ENCODE measurements at places on chromosomes 6 and 20.
A peak's percentile ranks its signal among the peaks of the same experiment; 100 is the strongest.

GRCh38 chr6:10901770-10902169, 14.9 kb downstream of the SYCP2L start:
- DNase-seq = no peak
- H3K27ac ChIP-seq = no peak overlapping the region
- H3K27me3 ChIP-seq = no peaks in the 10 kb centered on the region
- H3K4me1 ChIP-seq = no peaks in the 10 kb centered on the region
- H3K36me3 ChIP-seq = no peaks in the 10 kb centered on the region

- 0 out of 2 replicates have a peak, but pooled peaks cover 2% of the 10 kb centered on the region for H3K27me3 ChIP-seq
- no peak overlapping the region for H3K27ac ChIP-seq
- no peak for DNase-seq
These were observed 127.4 kb downstream of the CDH26 start for GRCh38 chr20:60085551-60086132.

DNA sequence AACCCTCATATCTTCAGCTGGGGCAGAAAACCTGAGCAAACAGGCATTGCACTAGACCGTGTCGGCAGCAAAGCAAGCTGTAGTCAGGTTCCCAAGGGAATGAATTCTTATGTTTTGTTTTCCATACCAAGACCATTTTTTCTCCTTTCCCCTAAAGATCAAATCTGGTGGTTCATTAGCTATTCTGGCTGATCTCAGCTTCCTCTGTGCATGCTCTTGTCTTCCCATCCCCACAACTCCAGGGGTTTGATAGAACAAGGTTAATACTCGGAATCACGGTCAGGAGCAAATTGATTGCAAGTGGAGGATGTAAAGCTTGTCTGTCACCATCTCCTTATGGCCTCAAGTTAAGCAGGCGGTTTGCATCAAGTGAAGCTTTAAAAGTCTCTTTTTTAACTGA, 778.8 kb downstream of the KIF16B start:
- H3K4me1 ChIP-seq = no peaks in the 10 kb centered on the region
- no peak overlapping the region for H3K4me3 ChIP-seq
- no peak overlapping the region for H3K27ac ChIP-seq
- no peaks in the 10 kb centered on the region for H3K27me3 ChIP-seq
- no peaks in the 10 kb centered on the region for H3K36me3 ChIP-seq
- DNase-seq = no peak

DNA sequence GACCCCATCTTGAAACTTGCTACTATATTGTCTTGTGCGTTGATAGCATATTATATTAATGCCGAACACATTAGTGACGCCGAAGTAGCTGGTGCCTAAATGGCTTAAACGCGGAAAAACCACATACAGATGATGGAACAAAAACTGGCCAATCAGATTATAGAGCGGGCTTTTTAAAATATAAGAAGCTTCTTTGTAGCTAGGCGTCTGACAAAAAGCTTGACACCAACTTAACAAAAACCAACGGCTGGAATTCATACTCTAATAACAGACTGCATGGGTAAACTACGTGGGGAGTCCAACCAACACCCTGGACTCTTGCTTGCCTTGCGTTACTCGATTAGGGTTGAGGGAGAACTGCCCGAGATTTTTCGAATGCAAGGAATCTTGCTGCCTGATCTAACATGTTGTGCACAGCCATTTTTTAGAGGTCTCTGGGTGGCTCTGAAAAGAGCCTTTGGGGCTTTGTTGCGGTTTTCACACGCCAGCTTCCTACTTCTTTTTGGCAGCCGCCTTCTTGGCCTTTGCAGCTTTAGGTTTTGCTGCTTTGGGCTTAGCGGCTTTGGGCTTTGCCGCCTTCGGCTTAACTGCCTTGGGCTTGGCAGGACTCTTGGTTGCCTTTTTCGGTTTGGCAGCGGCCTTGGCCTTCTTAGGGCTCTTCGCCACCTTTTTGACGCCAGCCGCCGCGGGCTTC, 45.7 kb downstream of the OR2B2 start:
- peak overlapping the region; percentile 50 for H3K27ac ChIP-seq
- H3K4me1 ChIP-seq = peaks cover 38% of the 10 kb centered on the region
- DNase-seq = peak; percentile 32
- H3K27me3 ChIP-seq = peaks cover 31% of the 10 kb centered on the region
- H3K4me3 ChIP-seq = peak overlapping the region; percentile 65

GRCh38 chr6:23031986-23032385, 462.6 kb downstream of the HDGFL1 start:
- no peaks in the 10 kb centered on the region for H3K36me3 ChIP-seq
- H3K27me3 ChIP-seq = no peaks in the 10 kb centered on the region
- no peak overlapping the region for H3K4me3 ChIP-seq
- no peaks in the 10 kb centered on the region for H3K4me1 ChIP-seq
- no peak overlapping the region for H3K27ac ChIP-seq

DNA sequence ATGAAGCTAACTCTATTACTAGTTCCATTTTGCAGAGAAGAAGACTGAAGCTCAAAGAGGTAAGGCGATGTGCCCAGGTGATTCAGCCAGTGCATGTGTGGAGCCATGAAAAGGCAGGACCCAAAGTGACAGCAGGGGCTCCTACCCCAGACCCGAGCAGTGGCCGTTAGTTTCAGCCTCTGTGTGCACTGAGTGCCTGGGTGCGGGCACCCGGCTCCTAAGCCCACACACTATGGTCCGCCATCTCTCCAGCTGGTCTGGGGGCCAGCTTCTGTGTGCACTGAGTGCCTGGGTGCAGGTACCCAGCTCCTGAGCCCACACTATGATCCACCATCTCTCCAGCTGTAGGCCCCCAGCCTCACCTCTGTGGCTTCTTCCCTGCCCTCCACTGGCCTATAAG, 123.5 kb upstream of the CST7 start:
- no peak overlapping the region for H3K4me3 ChIP-seq
- no peaks in the 10 kb centered on the region for H3K4me1 ChIP-seq
- H3K27me3 ChIP-seq = peaks cover 3% of the 10 kb centered on the region
- DNase-seq = no peak

- no peak overlapping the region for H3K27ac ChIP-seq
- no peak for DNase-seq
- no peak overlapping the region for H3K4me3 ChIP-seq
- no peaks in the 10 kb centered on the region for H3K4me1 ChIP-seq
- no peaks in the 10 kb centered on the region for H3K36me3 ChIP-seq
- peaks cover 80% of the 10 kb centered on the region for H3K27me3 ChIP-seq
These were observed 373.4 kb downstream of the THBS2 start for GRCh38 chr6:168880271-168880670.

GRCh38 chr20:10436053-10436699, 1.1 kb downstream of the SLX4IP start:
- no peak for DNase-seq
- H3K27ac ChIP-seq = peak overlapping the region; percentile 85

DNA sequence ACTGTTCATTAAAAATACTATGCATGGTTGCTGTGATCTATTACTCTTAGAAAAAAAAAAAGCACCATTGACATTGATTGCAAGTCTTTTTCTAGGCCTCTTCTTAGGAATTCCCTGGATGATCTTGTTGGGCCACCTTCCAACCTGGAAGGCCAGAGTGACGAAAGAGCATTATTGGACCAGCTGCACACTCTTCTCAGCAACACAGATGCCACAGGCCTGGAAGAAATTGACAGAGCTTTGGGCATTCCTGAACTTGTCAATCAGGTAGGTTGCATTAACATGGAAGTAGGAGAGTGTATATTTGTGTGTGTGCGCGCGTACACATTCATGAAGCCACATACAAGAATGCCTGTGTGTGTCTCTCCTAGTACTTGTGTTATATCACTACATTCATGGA, 140.4 kb downstream of the NCOA3 start:
- H3K4me3 ChIP-seq = no peak overlapping the region
- H3K27me3 ChIP-seq = no peaks in the 10 kb centered on the region
- no peak for DNase-seq

DNA sequence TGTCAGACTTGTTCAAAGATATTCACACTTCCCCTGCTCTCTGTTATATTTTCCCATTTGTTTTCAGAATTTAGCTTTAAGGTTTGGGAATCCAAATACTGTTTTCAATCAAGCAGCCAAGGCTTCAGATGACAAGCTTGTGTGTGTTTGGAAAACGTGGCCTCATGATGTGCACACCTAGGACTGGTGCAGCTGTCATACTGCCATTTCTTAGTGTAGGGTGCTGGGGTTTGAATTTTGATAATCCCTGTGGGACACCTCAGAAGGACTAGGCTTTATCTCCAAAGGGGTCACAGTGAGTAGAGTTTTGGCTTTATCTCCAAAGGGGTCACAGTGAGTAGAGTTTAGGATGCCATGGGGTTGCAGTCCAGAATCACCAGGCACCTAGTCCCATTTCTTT, 65.3 kb upstream of the JAG1 start:
- no peaks in the 10 kb centered on the region for H3K36me3 ChIP-seq
- no peaks in the 10 kb centered on the region for H3K27me3 ChIP-seq
- H3K4me3 ChIP-seq = no peak overlapping the region

GRCh38 chr6:98958776-98959175, 11.0 kb upstream of the FBXL4 start:
- no peaks in the 10 kb centered on the region for H3K4me1 ChIP-seq
- H3K27ac ChIP-seq = no peak overlapping the region
- no peaks in the 10 kb centered on the region for H3K27me3 ChIP-seq
- no peak overlapping the region for H3K4me3 ChIP-seq

GRCh38 chr6:159201336-159201735, 32.1 kb downstream of the FNDC1 start:
- no peaks in the 10 kb centered on the region for H3K27me3 ChIP-seq
- no peak for DNase-seq
- no peak overlapping the region for H3K27ac ChIP-seq
- no peak overlapping the region for H3K4me3 ChIP-seq
- H3K36me3 ChIP-seq = no peaks in the 10 kb centered on the region
- H3K4me1 ChIP-seq = no peaks in the 10 kb centered on the region

GRCh38 chr20:3786126-3786484, 435 bp downstream of the CENPB start:
- H3K36me3 ChIP-seq = no peaks in the 10 kb centered on the region
- no peak for DNase-seq
- peak overlapping the region; percentile 34 for H3K27ac ChIP-seq

DNA sequence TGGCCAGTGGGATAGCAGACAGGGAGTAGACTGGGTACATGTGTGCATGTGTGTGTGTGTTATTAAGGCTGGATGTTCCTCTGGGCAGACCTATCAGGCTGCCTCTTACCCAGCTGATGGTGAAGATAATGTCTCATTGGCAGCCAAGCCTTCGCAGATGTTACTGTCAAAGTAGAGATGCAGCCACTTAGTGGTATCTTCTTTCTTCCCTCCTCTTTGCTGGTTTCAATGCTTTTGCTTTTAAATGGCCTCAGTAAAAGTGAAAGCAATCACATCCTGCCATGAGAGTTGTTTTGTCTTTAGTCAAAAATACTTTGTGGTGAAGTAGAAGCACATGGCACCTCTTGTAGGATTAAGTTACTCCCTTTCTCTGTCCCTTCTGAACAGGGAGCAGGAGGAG, 57.5 kb downstream of the SNRNP48 start:
- no peaks in the 10 kb centered on the region for H3K36me3 ChIP-seq
- no peak overlapping the region for H3K4me3 ChIP-seq
- DNase-seq = no peak
- no peak overlapping the region for H3K27ac ChIP-seq

- no peak overlapping the region for H3K4me3 ChIP-seq
- no peaks in the 10 kb centered on the region for H3K4me1 ChIP-seq
- DNase-seq = no peak
- H3K27me3 ChIP-seq = peaks cover 4% of the 10 kb centered on the region
These were observed 3.0 kb upstream of the GPX5 start for GRCh38 chr6:28522594-28523240.

DNA sequence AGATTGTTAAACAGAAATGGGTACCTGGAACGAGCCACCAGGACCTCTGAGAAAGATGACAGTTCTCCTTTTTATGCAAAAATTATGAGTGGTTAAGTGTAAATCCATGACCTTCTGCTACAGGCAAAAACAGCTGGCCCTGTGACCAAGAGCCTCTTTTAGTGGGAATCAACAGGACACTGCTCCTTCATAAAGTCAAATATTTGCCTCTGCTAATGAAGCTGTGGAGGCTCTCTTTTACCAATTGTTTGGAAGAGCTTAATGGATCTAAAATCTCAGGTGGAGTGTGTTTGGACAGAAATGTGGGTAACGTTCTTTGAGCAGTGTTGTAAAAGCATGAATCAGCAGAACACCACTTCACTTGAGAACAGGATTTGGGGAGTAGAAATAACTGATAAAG, 117.5 kb upstream of the PCSK2 start:
- H3K27ac ChIP-seq = no peak overlapping the region
- H3K36me3 ChIP-seq = no peaks in the 10 kb centered on the region
- no peak overlapping the region for H3K4me3 ChIP-seq
- no peaks in the 10 kb centered on the region for H3K4me1 ChIP-seq

- H3K4me3 ChIP-seq = no peak overlapping the region
- no peak overlapping the region for H3K27ac ChIP-seq
- no peaks in the 10 kb centered on the region for H3K36me3 ChIP-seq
- H3K4me1 ChIP-seq = no peaks in the 10 kb centered on the region
- DNase-seq = no peak
These were observed 266.7 kb upstream of the SULF2 start for GRCh38 chr20:48051794-48052474.

- H3K36me3 ChIP-seq = no peaks in the 10 kb centered on the region
- H3K27me3 ChIP-seq = no peaks in the 10 kb centered on the region
- no peak for DNase-seq
- H3K4me3 ChIP-seq = no peak overlapping the region
- no peaks in the 10 kb centered on the region for H3K4me1 ChIP-seq
These were observed 103.5 kb upstream of the HIVEP1 start for GRCh38 chr6:11908436-11909105.

DNA sequence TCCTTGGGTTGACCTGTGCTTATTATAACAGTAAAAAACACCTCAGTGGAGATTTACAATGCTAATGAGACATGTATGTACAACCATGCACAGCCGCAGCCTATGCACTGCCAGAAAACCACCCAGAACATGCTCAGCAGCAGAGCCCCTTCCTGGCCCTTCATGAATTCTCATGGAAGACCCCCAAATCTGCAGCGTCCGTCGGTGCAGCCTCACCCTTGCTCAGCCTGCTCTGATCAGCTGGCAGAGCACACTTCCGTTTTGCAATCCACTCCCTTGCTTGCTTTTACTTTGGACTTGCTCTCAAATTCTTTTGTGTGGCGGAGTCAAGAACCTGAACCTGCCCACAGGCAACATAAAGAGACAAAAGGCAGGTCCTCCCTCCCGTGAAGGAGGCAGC, 378.2 kb upstream of the SULF2 start:
- DNase-seq = no peak
- H3K36me3 ChIP-seq = no peaks in the 10 kb centered on the region
- H3K27ac ChIP-seq = no peak overlapping the region
- no peaks in the 10 kb centered on the region for H3K27me3 ChIP-seq
- peaks cover 17% of the 10 kb centered on the region for H3K4me1 ChIP-seq
- no peak overlapping the region for H3K4me3 ChIP-seq
